ENCODE measurements at places on chromosomes 2 and 18.

DNA sequence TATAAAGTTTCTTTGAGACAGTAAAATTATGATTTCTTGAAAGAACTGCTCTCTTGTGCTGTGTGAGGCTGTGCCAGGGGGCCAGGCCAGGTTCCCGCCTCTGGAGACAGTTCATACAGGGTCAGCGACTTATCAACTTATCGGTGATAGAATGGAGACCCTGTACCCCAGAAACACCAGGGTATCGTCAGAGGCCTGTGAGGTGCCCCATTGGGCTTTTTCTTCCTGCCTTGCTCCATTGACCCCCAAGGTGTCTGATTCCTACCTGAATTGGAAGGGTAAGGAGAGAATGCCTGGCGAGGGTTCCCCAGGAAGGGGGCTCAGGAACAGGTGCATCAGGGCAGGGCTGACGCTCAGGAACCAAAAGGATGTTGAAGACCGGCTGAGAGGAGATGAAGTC, 4.3 kb downstream of the DLX1 start:
- DNase-seq, result no peak

DNA sequence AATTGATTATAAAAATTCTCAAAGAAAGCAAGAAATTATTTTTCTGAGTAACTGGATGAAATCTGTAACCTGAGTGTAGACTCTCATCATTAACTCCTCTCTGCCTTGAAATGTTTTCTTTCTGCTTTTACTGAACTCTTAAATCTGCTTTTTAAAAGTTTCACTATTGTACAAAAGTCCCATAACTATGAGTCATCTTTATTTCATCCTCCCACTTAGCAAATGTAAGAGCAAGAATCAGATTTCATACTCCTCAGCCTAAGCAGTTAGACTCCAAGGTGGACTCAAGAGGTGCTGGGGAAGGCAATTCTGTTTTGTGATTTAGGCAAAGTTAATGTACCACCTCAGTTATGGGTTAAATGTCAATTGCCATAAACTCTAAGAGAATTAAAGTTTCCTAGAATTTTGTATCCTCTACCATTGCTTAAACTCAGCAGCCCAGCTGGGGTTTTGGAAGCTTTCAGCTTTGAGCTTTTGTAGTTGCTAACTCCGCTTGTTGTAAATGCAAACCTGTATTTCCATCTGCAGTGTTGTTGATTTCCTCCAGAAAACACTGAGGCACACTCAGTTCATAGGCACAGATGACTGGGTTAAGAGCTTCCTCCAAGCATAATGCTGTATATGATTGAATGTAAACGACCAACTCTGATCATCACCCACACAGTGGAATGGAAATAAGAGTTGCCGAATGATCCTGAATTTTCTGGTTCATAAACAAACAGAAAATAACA, 268.8 kb downstream of the ARHGAP15 start:
- DNase-seq, result no peak

DNA sequence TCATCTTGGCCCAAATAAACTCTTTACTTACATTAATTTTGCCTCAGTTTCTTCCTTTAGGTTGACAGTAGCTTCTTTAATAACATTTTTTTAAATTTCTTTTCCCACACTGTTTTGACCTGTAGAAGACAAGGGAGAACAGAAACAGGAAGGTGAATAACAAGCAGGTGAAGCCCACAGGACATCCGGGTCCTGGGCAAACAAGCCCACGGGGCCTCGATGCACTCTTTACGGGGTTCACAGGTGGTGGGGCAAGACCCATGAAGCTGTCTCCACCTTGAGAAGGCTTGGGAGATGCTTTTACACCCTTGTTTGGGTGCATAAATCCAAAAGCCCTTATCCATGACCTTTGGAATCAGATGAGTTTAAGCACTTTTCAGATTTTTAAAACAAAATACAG, 301.0 kb upstream of the MGAT5 start:
- DNase-seq, result no peak

GRCh38 chr2:81195017-81195773, 890.6 kb upstream of the LRRTM1 start:
- DNase-seq, result no peak

DNA sequence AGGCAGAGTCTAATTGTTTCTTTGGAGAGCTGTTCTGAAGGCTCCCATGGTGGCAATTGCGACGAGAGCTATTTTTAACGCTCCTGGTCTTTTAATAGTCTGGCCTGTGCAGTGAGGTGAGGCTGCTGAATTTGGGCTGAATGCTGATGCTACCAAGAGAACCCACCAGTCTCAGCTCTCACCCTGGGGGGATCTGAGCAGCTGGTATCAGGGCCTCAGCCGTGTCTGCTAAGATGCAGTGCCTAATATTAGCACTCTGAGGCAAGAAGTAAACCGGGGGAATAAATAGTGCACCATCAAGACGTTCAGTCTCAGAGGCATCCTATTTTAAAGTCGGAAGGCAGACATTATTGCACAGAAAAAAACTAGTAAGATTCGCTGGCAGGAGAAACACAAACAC, 214.8 kb upstream of the PID1 start:
- DNase-seq, result no peak

DNA sequence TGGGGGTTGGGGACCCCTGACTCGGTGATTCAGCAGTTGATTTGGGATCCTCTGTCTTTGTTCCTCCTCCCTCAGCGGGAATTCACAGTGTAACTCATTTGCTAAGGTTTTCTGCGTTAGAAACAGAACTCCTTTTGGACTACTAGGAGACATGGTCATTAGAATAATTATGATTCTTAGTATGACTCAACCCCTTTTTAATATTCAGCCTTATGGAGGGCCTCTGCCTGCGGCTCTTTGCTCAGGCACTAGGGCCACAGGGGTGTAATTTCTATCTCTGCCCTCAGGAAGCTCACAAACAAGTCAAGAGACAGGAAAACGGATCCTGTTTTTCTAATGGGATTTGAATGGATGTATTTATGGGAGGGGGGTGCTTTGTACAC, 117.4 kb downstream of the SPTBN1 start:
- DNase-seq, result no peak

DNA sequence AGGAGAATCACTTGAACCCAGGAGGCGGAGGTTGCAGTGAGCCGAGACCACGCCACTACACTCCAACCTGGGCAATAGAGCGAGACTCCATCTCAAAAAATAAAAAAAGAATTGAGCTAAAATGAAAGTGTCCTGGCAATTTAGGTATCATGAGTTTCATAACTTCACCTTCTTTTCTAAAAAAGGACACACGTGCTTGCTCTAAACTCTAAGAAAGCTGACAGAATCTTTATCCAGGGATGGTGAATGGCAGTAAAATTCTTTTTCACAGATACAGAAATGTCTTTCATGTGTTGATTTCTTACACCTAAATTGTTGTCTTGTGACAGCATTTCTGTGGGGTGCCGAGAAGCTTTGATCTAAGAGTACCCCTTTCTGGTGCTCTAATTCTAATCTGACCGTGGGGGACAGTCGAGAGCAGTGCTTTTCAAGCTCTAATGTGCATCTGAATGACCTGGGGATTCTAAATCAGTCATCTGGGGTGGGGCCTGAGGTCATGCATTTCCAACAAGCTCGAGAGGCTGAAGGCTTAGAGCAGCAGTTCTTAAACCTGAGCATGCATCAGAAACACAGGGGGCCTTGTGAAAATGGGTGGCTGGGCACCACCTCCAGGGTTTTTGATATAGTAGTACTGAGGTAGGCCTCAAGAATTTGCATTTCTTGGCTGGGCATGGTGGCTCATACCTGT, 42.1 kb upstream of the REL start:
- no peak for DNase-seq

Data from DMS 273 treated with DMSO at 0.1 percent for 48 hours (cell line).